ENCODE measurements at places on chromosomes 12 and 14.
A peak's percentile ranks its signal among the peaks of the same experiment; 100 is the strongest.

DNA sequence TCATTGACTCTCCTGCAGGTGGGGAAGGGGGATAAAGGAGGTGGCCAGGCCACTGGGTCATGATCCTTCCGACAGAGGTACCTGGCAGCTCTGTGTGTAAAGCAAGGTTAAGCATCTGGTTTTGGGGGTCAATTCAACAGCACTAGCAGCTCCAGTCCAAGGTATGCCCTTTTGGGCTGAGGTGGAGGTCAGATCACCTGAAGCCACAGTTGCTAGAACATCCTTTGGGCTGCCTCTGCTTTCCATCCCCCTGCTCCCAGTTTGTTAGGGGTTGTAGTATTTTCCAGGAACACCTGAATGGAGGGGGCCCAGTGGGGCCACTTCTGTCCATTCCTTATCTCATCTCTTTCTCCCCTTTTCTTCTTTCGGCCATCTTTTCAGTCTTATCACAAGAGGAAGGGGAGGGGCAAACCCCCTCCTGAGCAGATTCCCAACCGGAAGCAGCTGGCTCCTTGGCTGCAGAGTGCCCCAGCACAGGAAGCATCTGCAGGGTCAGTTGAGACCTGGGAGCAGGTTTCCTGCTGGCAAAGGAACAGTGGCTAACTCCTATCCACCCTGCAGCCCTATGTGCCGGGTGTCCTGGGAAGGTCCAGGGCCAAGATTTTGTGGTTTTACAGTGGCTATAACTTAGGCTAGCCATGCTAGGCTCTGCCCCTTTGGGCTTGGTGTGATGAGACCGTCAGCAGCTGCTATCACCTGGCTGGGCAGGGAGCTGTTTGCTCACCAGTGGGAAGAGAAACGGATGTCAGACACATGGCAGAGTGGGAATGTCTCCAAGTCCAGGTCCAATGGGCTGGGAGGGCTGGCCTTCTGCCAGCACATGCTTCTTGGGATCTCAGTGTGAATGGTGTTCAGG lies 40.2 kb downstream of the SH2B3 start:
- no peak for DNase-seq

DNA sequence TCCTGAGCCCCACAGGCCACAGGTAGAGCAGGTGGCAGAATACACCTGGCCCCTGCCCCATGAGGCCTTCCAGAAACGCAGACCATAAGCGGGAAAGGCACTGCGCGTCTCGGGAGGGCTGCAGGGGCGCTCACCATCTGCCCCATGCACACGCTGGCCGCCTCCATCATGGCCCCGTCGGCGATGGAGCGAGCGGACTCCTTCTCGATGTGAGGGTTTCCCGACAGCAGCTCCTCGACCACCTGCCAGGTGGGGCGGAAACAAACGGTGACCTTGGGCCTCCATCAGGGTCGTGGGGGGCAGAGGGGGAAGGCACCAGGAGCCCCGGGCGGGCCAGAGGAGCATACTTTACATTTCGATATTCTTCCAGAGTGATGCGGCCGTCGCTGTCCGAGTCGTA lies 52.8 kb downstream of the TESC start:
- DNase-seq: no peak

DNA sequence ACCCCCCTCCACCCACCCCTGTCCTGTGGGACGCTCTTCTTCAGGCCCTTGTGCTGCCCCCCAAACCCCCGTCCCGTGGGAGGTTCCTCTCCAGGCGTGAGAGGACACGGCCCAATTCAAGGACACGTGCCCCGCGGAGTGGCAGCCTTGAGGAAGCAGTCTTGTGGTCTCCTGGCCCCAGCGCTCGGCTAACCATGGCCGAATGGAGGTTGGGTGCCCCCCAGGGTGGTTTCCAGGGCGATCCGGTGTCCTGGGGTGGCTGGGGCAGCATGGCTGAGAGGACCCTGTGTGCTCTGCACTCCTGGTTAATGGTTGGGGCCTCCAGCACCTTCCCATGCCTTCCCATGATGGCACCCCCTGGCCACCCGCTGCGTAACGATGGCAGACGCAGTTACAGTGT lies 53.6 kb downstream of the LRCOL1 start:
- no peak for DNase-seq

GRCh38 chr12:1836241-1836803 lies 16.0 kb downstream of the LRTM2 start:
- no peak for DNase-seq

DNA sequence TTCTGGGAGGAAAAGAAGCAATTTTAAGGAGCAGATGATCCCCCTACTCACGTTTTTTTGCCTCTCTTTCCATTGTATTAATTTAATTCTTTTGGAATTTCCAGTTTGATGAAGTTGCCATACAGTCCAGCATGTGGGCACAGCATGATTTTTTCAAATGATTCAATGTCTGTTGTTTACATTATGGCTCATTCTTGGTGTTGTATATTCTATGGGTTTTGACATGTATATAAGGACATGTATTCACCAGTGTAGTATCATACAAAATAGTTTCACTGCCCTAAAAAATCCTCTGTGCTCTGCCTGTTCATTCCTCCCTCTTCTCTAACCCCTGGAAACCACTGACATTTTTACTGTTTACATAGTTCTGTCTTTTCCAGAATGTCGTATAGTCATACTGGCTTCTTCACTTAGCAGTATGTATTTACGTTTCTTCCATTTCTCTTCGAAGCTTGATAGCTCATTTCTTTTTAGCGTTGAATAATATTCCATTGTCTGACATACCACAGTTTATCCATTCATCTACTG lies 13.3 kb upstream of the KLHDC2 start:
- DNase-seq: no peak

- no peak for DNase-seq
These were observed 79.9 kb downstream of the DAD1 start for GRCh38 chr14:22509036-22509709.

DNA sequence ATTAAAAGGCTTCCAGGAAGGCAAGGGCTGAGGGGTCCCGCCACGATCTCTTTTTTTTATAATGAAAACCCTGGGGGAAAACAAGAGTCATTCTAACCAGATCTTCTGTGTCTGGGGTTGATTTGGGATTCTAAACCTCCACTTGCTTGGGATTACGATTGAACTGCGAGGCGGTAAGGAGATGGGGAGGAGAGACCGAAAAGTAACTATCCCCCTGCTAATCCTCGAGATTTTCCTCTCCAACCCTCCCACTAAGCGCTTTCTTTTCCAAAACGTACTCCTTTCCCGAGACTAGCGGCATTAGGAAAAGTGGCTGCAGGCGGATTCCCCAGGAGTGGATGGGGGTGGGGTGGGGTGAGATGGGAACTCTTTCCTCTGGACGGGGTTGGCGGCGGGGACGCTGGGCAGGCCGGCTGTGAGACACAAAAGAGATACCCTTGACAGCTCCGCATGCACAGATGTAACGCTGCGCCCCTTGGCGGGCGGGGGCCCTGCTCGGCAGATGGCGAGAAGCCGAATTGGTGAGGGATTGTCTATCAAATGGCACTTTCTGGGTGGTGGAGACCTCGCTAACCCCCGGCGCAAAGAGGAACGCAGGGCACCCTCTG lies 830 bp upstream of the SRRM4 start:
- no peak for DNase-seq

- DNase-seq: no peak
These were observed 369 bp downstream of the DEPDC4 start for GRCh38 chr12:100266585-100266834.

DNA sequence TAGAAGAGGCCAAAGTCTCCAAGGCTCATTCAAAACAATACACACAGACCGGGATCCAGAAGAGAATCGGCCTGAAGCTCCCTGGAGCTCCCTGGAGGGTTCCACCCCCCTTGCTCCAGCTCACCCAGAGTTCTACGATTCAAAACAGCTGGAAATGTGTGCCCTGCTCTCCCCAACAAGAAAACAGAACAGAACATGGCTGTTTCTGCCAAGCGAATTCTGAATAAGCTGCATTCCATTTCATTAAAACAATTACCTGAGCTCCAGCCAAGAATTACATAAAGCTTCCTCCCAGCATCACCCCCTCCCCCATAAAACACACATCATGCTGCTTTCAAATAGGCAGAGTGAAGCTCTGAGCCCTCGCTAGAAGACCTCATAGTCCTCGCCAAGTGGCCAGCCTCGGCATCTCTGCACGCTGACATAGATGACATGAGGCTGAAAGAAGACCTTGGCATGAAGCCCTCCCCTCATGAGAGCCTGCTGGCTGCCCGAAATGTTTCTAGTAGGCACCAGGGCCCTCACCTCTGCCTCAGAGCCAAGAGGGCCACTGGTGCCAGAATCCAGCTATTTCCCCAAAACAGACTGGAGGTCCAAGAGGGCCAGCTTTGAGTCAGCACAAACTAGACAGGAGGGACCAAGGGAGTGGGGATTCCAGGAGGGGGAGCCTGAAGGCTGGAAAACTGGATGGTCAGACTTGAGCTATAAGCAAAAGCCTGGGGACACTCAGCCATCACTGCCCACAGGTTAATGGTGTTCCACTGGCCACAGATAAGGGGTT lies 8.3 kb downstream of the PXN start:
- DNase-seq: peak; percentile 86

DNA sequence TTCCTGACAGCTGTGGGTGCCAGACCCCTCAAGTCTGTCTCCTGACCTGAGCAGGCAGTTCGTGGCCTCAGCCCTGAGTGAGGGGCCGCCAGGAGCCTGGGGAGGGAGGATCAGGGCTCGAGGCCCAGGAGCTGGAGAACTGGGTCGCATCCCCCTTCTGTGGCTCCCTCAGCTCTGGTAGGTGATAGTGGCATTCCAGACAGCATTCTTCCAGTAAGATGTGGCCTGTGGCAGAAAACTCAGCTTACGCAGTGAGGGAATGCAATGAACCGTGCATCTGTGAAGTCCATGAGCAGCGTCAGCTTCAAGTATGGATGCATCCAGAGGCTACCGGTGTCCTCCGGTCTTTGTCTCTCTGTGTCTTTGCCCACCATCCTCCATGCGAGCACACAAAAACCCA lies 28.4 kb upstream of the FBRSL1 start:
- no peak for DNase-seq

DNA sequence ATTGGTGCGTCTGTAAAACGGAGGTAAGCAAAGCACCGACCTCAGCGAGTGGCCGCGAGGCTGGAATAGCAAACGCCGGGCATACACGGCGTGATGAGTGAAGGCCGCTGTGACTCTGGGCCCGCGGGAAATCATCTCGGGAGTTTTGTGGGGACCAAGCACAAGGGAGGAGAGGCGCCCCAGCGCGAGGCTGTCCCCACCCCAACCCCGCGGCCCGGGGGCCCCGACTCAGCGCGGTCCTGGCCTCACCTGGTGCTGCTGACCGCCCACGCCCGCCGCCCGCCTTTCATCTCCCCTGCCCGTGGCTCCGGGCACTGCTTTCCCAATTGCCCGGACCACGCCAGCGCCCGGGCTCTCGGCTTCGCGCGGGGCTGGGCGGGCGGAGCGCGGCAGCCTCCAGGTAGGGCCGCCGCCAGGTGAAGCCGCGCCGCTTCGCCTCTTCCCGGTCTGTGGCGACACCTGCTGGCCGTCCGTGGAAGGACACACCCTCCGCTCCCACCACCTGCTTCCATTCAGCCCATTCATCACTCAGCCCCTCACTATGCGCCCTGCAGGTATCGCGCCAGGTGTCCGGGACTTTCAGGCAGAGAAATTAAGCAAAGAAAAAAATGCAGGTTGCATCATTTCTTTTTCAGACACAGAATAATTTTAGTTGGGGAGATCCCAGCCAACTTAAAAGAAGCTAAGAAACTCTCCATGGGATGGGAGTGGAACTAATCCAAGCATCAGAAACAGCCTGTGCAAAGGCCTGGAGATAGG lies 360.4 kb downstream of the MED13L start:
- DNase-seq: peak; percentile 10
